Bronchial epithelial cell (primary cell): ENCODE measurements at places on chromosomes 2 and 18.

- DNase-seq, result no peak
Measured at GRCh38 chr18:35771172-35771571, 189.6 kb downstream of the GALNT1 start.

GRCh38 chr2:217966423-217967070 lies 36.2 kb downstream of the TNS1 start:
- DNase-seq, result no peak

DNA sequence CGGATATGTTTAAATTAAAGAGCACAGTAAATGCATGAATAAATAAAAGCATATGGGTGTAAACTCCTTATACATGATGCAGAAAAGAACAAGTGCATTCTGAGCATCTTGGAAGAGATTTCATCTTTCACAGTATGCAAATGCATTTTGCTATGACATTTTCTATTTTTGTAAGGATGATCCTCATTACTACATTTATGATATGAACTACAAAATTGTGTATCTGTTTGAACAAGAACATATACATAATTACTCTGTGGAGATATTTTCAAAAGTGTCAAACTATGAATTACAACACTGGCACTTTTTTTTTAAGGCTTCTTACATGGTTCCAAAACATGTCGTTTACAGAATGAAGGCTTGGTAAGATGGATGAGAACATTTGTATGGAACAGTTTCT lies 184.1 kb upstream of the TMEM200C start:
- no peak for DNase-seq

- DNase-seq, result peak; percentile 92
Measured at GRCh38 chr18:28834889-28835288, 658.0 kb upstream of the CDH2 start.

GRCh38 chr2:134912361-134912760 lies 6.3 kb upstream of the CCNT2 start:
- DNase-seq, result peak; percentile 76

- DNase-seq, result no peak
Measured at GRCh38 chr2:104919127-104919526, 65.2 kb downstream of the POU3F3 start.

- no peak for DNase-seq
Measured at GRCh38 chr2:29920631-29921559, 491 bp downstream of the ALK start.

- no peak for DNase-seq
Measured at GRCh38 chr2:42810971-42811811, 18.8 kb upstream of the HAAO start.

DNA sequence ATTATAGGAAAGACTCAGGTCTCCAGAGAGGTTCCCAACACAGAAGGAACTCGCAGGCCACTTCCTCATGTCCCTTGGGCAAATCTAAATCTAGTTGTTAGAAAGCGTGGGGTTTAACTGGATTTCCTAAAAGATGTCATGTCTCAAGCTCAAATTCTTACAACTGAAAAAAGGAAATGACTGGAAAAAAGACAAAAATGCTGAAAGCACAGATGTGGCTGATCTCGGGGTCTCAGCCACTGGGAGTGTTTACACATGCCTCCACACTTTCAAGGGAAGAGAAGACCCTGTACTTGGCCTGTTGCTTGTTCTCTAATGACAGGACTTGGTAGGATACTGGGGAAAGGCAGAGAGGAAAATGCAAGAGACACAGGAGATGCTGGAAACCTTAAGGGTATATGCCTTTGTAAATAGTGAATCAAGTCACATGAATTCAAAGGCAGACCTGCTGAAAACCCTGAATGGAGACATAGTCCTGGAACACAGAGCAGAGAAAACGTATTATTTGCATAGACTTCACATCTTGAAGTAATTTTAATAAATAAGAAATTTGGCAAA lies 160.9 kb upstream of the MEIS1 start:
- no peak for DNase-seq

- no peak for DNase-seq
Measured at GRCh38 chr18:77087393-77088141, 45.0 kb downstream of the MBP start.

DNA sequence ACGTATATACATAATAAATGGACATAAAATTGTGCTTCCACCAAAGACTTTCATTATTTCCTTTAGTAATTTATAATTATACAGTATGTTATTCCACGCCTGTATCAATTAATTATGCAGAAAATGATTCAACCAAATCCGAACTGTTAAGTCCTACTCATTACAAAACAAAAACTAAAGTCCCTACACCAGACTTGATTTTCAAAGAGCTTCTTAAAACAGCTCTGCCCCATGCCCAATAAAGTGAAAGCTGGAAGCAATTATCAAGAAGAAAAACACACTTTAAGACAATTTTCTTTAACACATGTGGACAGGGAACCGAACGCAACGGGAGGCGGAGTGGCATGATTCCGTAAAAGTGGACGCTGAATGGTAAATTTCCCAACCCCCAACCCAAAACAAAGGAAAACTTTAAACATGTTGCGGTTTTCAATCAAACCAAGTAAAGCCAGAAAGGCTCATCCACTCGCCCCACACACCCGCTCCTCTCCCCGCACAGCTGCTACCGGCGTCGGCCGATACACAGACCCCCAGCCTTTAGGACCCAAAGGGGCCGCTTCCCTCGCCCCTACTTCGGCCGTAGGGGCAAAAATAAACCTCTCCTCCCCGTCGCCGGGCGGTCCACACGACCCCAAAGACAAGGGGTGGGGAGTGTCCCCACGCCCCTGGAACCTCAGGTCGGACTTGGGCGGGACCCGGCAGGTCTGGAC lies 705 bp downstream of the YES1 start:
- DNase-seq, result peak; percentile 13

GRCh38 chr18:24936691-24937090 lies 415.3 kb downstream of the ZNF521 start:
- no peak for DNase-seq
